ENCODE measurements at places on chromosomes 12 and 14. TPM values are rescaled to one million over a fixed set of nuclear protein-coding genes. Genes with fewer than 3 reads are reported as not detected.

The KRT2 gene
- not detected for polyA plus RNA-seq

The MYRFL gene
- not detected for polyA plus RNA-seq

The TAS2R13 gene
- polyA plus RNA-seq = 0.30 TPM

The MIP gene
- not detected for polyA plus RNA-seq

The C14orf39 gene
- not detected for polyA plus RNA-seq

The ARG2 gene
- polyA plus RNA-seq = 0.34 TPM

- no peak for DNase-seq
Measured at GRCh38 chr14:64812412-64812811, 67.3 kb downstream of the SPTB start.

DNA sequence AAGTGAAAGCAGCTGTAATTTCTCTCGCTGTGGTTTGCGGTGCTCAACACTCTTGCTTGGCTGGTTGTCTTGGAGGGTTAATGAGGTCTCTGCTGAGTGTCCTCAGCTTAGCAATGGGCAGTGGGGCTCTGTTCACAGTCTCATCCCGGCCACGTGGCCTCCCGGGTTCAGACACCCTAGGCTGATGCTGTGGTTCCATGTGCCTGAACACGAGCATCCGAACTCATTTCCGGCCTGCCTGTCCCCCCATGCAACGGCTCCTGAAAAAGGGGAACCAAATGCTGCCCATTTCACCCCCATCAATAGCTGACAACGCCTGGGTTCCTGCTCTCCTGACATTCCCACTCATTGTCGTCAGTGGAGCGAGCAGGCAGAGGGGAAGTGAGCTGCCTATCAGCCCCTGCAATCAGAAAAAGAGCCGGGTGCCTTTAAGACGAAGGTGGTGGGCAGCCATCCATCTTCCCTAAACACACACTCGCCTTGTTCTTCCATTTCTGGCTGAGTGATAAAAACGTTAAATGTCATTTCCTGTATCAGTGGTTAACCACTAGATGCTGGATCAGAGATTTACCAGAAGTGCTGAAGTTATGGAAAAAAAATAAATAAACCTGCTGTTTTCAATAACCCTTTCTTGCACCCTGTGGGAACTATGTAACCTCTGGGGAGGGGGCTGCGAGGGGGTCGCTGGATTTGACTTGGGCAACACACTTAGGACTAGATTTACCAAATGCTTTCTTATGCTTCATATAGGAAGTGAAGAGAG, 60.3 kb upstream of the BCL2L14 start:
- peak; percentile 65 for DNase-seq

DNA sequence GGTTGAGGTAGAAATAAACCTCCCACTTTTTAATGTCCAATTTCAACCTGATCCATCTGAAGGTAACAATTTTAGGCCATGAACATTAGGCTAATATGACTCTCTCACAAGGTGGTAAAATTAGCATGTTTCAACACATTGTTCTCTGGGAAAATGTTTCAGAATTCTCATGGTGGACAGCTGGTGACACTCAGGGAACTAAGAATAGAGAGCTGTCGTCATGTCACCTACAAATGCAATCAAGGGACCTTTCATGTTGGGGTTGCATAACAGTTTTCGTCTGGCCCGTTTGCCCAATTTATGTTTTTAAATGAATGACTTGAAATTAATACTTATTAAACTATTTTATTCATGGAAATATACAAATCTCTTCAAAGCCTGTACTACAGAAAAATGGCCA, 180.7 kb upstream of the PRICKLE1 start:
- DNase-seq = no peak

DNA sequence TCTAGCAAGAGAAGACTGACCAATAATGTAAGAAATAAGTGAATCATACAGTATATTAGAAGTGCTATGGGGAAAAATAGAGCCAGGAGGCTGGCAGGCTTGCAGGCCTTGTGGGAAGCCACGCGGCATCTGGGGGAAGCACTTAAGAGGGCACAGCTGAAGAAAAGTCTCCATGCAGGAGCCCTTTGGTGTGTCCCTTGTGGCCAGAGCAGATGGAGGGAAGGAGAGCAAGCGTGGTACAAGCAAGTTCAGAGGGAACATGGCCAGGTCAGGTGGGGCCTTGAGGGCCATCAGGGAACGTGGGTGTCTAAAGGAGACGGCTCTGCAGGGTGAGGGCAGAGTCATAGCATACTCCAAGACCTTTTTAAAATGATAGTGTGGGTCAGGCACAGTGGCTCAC, 51.7 kb downstream of the LRRC74A start:
- no peak for DNase-seq

- peak; percentile 46 for DNase-seq
Measured at GRCh38 chr12:80936642-80937390, 918 bp downstream of the LIN7A start.

DNA sequence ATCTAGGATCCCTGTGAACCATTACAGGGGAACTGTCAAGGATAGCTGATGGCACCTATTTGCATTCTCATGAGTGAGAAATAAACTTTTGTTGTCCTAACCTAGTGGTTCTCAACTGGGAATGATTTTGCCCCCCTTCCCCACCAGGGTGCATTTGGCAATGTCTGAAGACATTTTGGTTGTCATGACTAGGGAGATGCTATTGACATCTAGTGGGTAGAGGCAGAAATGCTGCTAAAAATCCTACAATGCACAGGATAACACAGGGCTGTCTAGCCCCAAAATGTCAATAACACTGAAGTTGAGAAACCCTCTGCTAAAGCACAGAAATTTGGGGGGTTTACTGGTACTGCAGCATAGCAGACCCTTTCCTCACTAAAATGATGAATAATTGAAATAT, 140.9 kb upstream of the SRRM4 start:
- no peak for DNase-seq

DNA sequence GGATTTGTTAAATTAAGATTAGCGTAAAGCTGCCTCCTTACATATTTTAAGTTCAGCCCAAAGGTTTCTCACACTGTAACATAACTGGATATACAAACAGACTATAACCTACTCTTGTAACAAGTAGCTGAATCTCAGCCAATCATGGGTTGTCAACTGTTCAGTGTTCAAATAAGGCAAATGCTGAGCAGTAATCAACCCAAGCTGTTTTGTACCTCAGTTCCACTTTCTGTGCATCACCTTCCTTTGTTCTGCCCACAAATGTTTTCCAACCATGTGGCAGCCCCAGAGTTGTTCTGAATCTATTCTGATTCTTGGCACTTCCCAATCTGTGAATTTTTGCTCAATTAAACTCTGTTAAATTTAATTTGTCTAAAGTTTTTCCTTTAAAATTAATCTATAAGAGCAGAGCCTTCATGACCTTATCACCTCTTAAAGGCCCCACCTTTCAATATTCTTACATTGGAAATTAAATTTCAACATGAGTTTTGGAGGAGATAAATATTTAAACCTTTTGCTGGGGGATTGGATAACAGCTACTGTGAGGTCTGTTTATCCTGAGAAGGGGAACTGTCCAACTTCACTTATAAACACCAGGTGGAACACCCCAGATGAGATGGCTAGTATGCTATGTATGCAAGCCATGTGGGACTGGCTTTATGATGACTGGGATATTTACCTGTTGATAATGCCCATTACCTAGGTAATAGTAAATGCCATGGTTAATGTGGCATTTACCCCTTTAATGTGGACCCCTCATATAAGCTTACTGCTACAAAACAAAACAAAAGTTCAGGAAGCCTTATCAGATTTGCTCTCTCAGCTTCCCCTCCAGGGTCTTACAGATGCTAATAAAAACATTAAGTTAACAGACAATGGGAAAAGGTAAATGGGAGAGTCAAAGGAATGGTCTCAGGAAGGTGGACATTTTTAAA, 42.2 kb upstream of the ARID2 start:
- no peak for DNase-seq

DNA sequence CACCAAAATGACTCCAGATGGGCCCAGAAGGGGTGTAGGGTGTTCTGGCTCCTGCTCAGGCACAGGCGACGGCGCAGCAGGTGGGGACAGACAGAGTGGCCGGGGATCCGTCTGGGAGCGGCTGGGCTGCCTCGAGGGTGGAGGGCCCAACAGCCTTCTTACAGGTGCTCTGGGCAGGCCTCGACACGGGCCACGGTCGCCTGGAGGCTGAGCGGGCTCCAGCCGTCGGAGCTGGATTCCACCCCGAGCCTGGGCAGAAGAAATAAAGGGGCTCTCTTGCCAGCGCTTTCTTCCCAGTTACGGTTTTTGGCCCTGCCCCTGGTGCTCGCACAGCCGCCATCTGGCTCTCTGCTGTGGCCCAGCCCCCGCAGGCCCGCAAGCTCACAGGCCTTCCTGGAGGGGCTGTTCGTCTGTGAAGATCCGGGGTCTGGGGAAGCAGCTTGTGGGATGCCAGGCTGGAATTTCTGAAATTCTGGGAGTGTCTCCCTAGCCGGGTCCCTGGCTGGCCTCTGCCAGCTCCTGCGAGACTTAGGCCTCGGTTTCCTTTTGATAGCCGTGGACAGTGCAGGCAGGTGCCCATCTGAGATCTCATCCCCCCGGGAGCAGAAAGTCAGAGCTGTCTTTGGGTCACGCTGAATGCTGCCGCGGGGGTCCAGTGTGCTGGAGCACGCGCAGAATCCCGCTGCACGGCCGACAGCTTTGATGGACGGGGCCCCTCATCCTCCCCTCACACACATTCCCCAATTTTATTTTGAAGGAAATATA, 122.7 kb downstream of the PAPOLA start:
- DNase-seq = no peak

GRCh38 chr12:65656891-65657351, 167.4 kb upstream of the HMGA2 start:
- no peak for DNase-seq

DNA sequence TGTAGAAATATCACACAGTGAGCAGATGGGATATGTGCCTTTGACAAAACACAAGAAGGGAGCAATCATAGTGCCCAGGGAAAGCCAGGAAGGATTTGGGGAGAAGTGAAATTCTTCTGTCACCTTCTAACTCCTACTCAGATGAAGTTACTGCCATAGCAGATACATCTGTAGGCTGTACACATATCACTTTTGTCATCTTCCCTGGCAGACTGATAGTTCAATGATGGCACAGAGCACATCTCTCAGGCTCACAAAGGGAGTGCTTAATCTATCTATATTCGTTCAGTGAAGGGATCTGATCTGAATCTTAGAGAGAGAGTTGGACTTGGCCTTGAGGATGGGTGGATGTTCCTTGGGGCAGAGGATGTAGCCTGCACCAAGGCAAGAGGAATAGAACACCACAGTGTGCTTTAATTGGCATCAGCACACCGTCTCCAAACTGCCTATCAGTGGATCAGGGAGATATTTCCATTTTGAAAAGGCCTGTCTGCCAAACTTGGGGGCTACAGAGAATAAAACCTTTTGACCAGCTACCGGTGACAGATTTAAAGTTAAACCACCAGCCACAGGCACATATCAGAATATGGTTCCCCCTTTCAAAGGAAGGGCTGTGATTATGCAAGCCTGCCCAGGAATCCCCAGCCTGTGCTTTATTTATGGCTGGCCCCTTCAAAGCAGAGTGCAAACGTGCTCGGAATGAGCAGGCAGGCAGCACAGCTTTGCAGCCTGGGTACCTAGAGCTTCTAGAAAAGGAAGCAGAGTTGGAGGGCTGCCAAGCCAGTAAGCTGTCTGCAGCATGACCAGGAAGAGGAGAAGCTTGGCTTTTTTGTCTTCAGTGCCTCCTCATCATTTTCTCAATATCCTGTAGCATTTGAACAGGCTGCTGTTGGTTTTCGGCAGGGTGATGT, 165.5 kb upstream of the DYRK2 start:
- peak; percentile 79 for DNase-seq

GRCh38 chr14:31253746-31254471, 46.3 kb upstream of the HECTD1 start:
- no peak for DNase-seq

DNA sequence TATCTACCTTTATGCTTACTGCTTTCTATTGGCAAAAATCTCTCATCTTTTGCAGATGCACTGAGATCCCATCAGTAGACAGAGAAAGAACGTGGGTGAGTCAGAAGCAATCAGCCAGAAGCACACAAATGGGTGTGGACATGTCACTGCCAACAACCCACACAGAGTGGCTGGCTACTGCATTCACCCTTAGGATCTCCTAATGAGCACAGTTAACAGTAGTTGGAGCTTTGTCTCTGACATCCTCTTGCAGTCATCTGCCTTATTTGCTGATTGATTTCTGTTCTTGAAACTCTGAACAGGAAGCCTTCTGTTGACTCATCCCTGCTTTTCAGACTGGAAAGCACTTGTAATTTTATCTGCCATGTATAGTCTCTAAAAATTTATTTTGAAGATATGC, 117.2 kb downstream of the RGS6 start:
- no peak for DNase-seq
